ENCODE measurements at places on chromosomes 3 and 15.

GRCh38 chr3:126685493-126685892 is 18.5 kb upstream of the CHCHD6 start:
- no peak for DNase-seq

GRCh38 chr3:11072631-11073030 is 80.1 kb downstream of the SLC6A1 start:
- no peak for DNase-seq

DNA sequence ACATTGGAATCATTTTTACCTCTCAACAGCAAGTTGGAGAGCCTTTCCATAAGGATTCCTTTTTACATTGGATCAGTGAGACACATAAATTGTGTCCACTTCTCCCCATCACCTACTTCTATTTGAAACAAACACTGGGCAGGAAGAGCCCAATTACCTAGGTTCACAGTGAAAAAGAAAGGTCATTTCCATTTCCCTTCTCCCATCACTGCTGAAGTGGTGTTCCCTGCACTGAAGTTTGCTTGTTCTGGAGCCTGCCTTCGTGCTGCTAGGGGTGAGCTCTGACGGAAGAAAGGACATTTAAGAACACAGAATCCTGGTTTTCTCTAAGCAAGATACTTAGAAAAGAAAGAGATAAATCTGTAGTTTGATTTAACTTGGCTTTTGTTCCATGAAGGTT is 123.8 kb upstream of the ZBTB20 start:
- no peak for DNase-seq

DNA sequence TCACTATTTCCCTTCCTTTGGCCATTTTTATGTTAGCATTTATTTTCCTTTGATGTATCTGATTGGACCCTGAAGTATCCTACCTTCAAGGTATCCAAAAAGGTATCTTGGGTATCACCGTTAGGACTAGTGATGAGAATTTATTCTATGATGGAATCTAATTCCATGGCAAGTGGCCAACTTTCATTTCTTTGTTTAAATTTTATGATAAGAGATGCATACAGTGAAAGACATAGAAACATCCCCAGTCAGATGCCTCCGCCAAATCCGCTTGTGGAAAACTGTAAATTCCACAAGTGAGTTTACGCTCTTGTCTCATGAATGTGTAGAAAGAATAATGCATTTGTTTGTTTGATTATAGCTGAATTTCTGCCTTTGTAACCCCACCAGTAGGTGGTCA is 153.7 kb upstream of the NR2F2 start:
- DNase-seq, result no peak

DNA sequence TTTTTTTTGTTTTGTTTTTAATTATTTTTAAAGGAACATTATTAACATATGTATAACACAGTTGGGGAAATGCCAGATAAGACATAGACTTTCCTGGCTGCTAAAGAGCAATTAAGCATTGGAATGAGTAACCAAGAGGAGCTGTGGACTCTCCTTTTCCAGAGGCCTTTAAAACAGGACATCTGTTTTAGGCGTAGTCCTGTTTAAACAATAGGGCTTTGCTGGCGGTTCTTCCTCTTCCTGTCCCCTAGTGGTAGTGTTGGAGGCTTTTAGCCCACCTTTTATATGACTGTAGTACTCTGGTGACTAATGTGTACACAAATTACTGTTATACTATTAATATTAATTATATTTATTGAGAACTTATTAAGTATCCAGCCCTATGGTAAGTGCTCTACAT is 81.9 kb downstream of the PPARG start:
- DNase-seq, result no peak

- no peak for DNase-seq
Observed at GRCh38 chr15:40960925-40961324, 7.7 kb downstream of the CHAC1 start.

DNA sequence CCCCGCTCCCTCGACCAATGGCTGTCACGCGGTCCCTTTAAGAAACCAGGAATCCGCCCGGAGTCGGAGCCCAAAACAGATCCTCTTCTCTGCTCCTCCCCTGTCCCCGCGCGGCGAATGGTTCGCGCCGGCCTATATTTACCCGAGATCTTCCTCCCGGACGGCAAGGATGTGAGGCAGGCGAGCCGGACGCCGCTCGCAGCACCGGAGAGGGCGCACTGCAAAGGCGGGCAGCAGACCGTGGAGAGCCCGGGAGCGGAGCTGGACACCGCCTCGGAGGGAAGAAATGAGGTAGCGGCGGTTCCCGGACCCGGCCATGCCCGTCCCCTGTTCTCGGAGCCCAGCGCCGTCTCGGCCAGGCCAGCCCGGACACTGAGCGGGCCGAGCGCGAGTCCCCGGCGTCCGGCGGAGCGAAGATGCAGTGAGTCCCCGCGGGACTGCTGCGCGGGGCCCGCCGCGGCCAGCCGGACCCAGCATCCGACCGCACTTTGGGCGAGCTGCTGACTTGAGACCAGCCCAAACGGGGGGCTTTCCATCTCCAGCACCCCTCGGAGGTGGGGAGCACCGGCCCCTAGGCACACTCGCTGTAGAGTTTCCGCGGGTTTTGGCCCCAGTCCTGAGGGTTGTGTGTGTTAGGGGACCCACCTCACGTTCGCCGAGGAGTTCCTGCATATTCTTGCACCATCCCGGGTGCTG is at the start of gene FAM43A:
TSS of gene FAM43A (plus strand) at position 166 of the 696 bp plus-strand sequence. CDS start 944 bp downstream, outside the sequence.
- DNase-seq, result no peak

DNA sequence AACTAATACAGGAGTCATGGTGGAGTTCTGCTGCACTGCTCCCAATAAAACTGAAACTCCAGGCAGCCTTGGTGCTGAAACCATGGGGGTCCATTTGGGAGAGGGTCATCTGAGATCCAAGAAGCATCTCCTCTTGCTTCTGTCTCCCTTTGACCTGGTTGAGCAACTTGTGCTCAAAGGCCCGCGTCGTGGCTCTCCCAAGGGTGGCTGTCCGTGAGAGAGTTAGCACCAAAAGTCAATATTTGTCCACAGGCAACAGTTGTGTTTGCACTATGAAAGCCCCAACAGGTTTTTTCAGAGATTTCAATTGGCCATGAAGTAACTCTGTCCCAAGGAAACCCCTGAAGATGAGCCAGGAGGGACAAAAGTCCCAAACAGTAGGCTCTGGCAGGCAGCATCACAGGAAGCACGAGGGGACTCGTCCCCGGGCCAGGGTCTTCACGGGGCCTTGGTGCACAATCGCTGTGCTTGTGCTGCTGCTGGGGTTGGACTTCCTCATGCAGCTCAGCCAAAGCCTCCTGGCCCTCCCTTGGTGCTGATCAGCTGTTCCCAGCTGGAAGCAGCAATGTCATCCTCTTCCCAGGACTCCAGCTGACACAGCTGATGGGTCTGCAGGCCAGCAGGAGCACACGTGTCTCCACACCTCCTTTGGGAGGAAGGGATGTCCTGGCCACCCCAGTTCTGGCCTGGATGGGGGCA is 39.4 kb upstream of the WNT5A start:
- DNase-seq, result no peak

DNA sequence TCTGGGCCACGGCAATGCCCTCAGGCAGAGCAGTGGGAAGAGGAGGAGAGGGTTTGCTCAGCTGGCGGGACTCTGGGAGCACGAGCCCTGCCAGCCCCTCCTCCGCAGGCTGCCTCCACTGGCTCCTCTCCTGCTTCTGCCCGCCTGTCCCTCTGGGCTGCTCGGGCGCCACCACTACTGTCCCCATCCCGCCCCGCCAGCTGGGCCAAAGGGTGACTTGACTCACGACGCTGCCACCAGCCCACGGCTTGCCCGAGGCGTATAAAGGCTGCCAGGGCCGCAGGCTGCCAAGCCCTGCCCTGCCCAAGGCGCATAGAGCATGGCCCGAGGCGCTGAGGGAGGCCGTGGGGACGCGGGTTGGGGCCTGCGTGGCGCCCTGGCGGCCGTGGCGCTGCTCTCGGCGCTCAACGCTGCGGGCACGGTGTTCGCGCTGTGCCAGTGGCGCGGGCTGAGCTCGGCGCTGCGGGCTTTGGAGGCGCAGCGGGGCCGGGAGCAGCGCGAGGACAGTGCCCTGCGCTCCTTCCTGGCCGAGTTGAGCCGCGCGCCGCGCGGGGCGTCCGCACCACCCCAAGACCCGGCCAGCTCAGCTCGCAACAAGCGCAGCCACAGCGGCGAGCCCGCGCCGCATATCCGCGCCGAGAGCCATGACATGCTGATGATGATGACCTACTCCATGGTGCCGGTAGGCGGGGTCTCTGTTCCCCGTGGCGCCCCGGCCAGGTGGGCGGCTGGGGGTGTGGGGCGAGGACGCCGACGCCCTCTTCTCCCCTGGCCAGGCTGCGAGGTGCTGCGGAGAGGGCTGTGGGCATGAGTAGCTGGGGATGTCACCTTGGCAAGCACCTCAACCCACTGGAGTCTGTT is at the start of gene GLDN:
TSS of gene GLDN (plus strand) at position 290 of the 861 bp plus-strand sequence. CDS start at position 320, 30 bp downstream.
- no peak for DNase-seq

GRCh38 chr3:50574444-50574831 is 5.1 kb downstream of the HEMK1 start:
- DNase-seq, result no peak

- no peak for DNase-seq
Observed at GRCh38 chr3:30511524-30512251, 94.7 kb upstream of the TGFBR2 start.

- no peak for DNase-seq
Observed at GRCh38 chr3:10305331-10305902, 12.7 kb upstream of the GHRL start.

- no peak for DNase-seq
Observed at GRCh38 chr3:193702967-193703366, 110.0 kb downstream of the OPA1 start.

- DNase-seq, result no peak
Observed at GRCh38 chr3:182784542-182784941, 8.8 kb upstream of the ATP11B start.

GRCh38 chr15:84795186-84795585 is 22.0 kb upstream of the ALPK3 start:
- DNase-seq, result no peak

DNA sequence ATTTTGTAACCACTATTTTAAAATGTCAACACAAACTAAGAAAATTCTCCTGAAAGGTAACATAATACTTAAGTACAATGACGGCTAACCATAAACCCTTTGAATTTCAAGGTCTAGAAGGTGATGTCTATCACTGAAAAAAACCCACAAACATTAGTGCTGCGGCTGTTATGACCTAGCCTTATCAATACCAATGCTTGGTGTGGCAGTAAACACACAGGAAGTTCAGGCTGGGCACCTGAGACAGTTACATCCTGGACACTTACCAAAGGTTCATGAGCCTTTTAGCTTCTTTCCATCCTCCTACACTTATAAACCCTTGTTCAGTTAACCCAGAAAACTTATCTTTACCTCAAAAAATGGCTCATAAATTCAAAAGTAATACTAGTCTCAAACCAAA is 5.8 kb downstream of the HSPBAP1 start:
- DNase-seq, result no peak

DNA sequence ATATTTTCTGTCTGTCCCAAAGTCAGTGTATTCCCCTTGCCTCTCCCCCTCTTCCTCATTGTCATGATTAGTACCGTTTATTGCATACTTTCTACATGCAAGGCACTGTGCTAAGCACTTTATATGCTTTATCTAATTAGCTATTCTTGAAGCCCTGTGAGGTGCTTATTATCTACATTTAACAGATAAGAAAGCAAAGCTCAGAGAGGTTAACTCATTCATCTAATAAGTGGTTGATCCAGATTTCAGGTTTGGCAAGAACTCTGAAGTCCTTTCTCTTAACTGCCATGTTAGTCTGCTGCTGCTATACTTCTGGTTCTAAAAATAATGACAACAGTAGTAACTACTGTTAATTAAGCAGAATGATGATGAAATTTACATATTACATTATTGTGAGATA is 13.5 kb downstream of the IQGAP1 start:
- no peak for DNase-seq

DNA sequence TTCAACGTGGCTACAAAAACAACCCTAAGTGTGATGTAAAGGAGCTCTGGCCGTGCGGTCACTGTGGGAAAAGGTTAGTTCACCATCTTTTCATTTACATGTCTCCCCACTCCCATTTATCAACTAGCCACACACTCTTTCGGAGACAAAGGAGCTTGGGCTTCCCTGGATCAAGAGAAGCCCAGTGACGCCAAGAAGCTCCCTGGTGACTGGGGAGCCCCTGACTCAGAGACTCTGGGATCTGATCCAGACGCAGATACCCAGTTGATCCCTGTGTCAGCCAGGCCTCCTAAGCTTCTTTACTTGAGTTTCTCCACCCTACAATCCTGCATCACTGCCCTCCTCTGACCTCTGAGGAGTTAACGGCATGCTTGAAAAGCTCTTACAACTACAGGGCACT is 43.9 kb downstream of the HEG1 start:
- no peak for DNase-seq

DNA sequence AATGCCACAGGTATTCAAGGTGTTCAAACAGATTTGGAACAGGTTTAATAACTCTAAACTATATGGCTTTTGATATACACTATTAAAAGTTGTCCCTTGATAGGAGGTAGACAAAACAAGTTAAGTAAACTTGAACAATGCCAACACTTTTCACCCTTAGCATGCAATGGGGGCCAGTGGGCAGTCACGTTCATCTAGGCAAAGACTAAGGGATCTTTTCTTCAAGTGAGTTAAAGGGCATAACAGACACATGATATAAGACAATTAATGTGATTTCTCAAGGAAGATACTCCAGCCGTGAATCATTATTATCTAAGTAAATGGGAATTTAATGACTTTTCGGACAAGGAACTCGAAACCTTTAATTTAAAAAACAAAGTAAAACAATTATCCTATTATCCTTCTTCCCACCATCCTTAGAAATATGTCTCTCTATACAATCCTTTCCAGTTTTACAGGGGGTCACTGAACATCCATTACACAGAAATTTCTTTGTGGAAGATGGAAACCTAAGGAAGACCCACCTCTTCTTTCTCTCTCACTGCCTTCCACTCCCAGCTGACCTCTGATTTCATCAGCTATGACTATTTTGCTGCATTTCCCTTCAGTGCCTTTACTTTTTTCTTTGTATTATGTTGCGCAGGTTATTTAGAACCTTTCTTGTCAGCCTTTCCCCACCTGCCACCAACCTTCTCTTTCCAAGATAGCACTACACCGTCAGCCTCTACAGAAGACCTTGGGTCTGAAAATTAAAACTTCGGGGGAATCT is 1.5 kb downstream of the CLDN1 start:
- no peak for DNase-seq

- DNase-seq, result no peak
Observed at GRCh38 chr3:23867400-23867799, 49.4 kb downstream of the NKIRAS1 start.

DNA sequence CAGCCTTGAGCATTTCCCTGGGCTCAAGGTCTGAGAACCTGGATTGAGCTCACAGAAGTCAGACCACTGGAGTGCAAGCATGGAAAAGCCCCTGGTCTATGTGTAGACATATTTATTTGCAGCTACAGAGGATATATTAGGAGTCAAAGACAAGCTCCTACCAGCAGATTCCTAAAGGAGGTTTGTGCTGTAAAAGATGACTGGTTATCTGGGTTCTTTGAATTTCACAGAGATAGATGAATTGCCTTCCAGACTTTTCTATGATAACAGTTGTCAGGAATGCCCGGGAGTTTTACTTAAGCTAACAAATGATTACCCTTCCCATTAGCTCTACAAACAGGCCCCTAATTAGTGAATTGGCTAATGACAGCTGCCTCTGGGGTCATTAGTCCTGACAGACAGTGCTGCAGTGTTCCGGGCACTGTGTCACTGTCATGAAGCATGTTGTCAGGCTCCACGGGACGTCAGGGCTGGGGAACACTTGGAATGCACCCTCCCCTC is 48.8 kb upstream of the PLXNA1 start:
- no peak for DNase-seq
